ENCODE measurements at places on chromosomes 13 and 19.
A peak's percentile ranks its signal among the peaks of the same experiment; 100 is the strongest.

GRCh38 chr19:45451131-45451849 lies 16.5 kb upstream of the FOSB start:
- no peak for DNase-seq

DNA sequence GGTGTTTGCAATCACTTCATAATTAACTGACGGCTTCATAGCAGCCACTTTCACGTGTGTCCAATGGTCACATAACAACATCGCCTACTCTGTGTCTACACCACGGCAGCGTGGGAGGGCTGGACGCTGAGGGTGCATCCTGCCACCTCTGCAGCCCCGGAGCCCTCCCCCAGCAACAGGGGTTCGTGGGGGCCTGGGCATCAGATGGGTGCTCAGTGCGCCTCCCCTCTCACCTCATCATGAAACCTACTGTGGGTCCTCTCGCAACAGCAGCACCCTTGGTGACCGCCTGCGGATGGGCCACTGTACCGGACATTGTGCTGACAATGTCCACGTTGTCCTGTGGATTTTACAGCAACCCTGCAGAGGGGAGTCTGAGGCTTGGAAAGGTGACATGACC lies 193.5 kb downstream of the UQCRFS1 start:
- no peak for DNase-seq

DNA sequence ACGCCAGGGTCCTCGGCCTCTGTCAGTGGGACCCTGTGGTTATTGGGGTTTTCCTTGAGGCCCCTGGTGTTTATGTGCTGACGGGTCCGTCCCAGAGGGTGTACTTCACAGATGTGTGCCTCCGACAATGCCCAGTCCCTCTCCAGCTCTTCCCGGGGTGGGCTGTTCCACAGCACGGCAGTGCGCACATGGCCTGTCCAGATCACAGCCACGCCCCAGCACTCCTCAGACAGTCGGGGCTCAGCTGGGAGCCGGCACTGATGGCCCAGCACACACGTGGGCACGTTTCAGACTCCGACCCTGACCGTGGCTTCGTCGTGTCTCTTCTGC lies 16.9 kb upstream of the F7 start:
- DNase-seq: no peak

GRCh38 chr13:110713981-110714796 lies 689 bp downstream of the ING1 start:
- no peak for DNase-seq

GRCh38 chr13:45881353-45881752 lies 29.8 kb upstream of the SIAH3 start:
- DNase-seq: no peak

GRCh38 chr13:45915686-45916439 lies 64.3 kb upstream of the SIAH3 start:
- DNase-seq: no peak

- DNase-seq: no peak
Observed at GRCh38 chr19:33461256-33462111, 60.1 kb downstream of the PEPD start.

DNA sequence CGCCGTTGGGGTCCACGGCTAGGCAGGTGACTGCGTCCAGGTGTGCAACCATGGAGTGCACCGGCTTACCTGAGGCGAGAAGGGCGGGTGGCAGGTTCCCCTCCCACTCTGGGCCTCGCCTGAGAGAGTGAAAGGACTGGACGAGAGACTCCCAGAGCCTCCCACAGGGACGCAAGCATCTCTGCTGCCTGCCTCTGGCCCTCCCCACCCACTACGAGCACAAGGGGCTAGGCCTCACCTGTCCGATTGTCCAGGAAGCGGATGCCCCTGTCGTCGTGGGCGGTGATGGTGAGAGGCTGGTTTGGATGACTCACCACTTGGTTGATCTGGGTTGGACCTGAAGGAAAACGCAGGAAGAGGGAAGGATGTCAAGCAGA lies 5.1 kb upstream of the PRKD2 start:
- no peak for DNase-seq

DNA sequence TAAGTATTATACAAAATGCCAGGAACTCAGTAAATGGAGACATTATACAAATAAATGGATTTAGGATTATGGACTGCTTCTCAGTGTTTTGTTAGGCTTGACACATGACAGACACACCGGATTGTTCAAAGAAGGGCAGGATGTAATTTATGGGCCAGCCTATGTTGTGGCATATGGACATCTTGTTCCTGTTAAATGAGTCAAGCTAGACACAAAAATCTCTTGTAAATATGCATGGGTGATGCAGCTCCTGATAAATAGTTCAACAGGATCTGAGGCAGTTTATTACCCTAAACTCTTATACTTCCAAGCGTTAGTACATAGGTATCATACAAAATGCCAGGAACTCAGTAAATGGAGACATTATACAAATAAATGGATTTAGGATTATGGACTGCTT lies 502.3 kb downstream of the TBC1D4 start:
- DNase-seq: peak; percentile 23

GRCh38 chr19:31716826-31717225 lies 367.6 kb upstream of the TSHZ3 start:
- no peak for DNase-seq

DNA sequence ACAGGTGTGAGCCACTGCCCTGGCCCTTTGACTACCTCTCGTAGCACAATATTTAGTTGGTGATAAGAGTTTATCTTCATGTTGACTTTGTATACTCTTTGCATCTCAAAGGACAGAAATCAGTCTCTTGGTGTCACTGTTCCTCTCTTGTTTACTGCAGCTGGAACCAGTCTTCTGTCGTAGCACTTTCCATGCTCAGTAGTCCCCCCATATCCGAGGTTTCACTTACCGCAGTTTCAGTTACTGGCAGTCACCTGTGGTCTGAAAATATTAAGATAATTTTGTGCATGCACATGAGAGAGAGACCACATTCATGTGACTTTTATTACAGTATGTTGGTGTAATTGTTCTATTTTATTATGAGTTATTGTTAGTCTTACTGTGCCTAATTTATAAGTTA lies 49.1 kb downstream of the WASF3 start:
- DNase-seq: no peak

- no peak for DNase-seq
Observed at GRCh38 chr13:78631077-78631476, 27.7 kb upstream of the POU4F1 start.

DNA sequence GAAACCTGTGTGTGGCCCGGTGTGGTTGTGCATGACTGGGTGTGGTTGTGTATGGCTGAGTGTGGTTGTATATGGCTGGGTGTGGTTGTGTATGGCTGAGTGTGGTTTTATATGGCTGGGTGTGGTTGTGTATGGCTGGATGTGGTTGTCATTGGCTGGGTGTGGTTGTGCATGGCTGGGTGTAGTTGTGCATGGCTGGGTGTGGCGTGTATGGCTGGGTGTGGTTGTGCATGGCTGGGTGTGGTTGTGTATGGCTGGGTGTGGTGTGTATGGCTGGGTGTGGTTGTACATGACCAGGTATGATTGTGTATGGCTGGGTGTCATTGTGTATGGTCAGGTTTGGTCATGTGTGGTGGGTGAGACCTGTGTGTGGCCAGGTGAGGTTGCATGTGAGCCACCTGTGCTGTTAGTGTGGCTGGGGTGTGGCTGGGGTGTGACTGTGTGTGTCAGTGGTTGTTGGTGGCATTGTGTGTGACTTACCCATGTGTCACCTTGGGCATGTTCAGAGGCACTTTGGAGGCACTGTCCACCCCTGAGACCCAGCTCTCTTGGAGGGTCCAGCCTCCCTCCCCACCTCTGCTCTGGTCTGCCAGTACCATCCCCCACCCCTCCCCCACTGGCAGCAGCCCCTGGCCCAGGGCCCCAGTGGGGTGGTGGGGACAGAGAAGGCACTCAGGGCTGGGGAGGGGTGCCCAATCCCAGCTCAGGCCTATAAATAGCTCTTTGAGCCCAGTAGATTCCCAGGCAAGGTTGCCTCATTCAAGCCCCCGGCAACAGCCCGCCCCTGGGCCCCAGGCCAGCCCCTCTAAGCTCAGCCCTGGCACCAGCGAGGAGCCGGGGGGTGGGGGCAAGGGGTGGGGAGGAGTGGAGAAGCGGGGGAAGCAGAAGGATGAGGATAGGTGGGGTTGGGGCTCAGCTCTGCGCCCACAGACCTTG lies 3.9 kb upstream of the NCAN start:
- DNase-seq: no peak

DNA sequence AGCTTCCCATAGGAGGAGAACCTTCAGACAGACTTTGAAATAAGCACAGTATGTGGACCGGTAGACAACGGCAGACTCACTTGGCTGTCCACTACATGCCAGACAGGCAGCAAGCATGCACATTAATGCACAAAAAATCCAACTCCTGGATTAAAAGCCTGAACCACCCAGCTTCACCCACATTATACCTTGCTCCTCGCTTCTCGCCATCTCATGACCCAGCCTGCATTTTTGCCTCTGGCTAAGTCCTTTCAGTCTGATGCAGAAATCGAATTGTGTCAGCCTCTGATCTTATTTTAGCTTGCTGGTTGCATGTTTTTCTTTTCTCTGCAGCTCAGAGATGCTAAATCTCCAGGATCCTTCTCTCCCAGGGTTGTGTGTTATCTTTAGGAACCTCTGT lies 358.7 kb downstream of the RFC3 start:
- no peak for DNase-seq

DNA sequence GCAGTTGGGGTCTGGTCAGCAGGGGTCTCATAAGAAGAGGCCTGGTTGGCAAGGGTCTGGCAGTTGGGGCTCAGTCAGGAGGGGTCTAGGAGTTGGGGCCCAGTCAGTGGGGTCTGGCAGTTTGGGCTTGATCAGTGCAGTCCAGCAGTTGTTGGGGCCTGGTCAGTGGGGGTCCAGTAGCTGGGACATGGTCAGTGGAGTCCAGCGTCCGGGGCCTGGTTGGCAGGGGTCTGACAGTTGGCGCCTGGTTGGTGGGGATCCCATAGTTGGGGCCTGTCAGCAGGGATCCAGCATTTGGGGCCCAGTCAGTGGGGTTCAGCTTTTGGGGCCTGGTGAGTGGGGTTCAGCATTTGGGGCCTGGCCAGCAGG lies 60.5 kb upstream of the TPM4 start:
- no peak for DNase-seq

DNA sequence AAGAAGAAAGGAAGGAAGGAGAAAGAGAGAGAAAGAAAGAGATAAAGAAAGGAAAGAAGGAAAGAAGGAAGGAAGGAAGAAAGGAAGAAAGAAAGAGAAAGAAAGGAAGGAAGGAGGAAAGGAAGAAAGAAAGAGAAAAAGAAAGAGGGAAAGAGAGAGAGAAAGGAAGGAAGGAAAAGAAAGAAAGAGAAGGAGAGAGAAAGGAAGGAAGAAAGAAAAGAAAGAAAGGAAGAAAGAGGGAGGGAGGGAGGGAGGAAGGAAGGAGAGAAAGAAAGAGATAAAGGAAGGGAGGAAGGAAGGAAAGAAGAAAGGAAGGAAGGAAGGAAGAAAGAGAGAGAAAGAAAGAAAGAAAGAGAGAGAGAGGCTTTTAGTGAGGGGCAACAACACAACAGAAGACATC lies 135.1 kb upstream of the VSTM2B start:
- DNase-seq: no peak

DNA sequence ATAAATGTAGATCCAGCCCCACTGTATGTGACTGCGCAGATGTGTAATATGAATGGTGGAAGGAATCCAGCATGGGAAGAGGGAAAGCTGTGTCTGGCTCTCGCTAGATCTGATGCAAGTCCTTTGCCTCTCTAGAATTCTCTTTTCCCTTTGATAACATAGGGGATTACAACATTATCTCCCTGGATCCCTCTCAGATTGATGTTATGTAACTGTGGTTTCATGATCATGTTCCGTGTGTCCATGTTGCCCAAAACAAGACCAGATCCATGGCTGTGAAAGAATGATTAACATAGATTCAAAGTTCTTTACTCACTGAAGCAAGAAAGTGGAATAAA lies 184.0 kb upstream of the UBL3 start:
- no peak for DNase-seq

DNA sequence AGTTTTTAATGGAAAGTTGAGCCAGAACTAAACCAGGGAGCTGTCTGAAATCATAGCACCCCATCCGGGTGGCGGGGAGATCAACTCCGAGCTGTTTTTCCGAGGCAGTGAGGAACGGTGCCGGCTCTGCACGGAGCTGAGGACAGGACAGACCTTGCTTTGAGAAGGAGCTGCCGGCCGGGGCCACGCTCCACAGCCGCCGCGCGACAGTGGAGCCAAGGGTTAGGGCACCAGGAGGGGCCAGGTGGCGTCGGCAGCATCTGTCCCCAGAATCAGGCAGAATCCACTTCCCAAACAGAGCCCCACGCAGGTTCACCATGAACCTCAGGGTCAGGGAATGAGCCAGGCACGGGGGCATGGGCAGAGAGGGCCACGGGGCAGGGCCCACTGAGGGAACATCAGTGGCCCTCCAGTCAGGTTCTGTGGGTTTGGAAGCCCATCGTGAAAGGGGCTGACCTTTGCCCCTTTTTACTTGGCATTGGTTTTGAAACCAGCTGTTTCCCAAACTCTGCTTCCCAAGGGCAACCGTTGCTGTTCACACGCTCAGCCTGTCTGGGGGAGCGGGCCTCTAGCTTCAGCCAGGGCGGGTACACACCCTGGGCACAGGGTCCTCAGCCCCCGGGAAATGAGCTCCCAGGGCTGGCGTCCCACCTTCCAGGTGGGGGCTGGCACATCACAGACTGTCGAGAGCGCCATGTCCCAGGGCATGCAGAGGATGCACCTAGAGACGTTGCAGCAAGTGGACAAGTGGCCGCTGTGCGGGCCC lies 18.1 kb downstream of the PEX11G start:
- DNase-seq: no peak

DNA sequence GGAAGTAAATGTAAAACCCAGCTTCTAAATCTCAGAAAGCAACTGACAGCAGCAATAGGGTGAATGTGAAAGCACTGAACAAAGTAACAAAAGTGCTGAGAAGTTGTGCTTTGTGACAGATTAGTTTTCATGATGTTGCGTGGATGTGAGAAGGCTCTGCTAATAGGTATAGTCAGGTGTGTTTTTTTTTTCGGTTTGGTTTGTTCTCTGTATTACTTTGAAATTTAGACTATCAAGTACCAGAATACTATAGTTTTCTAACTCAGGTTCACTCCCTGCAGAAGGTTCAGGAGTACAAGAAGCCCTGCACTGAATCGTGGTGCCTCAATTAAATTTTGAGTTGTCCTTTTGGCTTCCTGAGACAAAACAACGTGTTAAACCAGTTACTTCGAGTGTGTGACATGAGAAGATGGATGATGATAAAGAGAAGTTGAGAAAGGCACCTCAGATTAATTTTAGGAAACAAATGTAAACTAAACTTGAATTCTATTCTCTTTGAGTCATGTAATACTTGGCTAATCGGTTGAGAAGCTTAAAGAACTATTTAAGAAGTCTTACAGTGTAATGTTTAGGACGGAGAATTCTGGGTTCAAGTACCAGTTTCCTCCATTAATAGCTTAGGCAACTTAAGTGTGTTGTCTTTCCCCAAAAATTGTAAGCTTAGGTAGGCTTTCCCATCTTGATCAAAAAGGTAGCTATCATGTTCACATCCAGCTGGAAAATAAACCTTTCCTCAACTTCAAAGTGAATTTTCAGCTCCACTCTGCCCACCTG lies 10.3 kb downstream of the MIR17HG start:
- no peak for DNase-seq

GRCh38 chr19:4456843-4457653 lies 546 bp downstream of the UBXN6 start:
- no peak for DNase-seq

- DNase-seq: no peak
Observed at GRCh38 chr13:108834193-108834592, 204.8 kb downstream of the MYO16 start.

GRCh38 chr19:53554804-53555203 lies 16.9 kb downstream of the ZNF331 start:
- no peak for DNase-seq

Measured in NCI-H1694 treated with DMSO at 0.1 percent for 48 hours (cell line).